ENCODE measurements at places on chromosomes 5 and 9.
A peak's percentile ranks its signal among the peaks of the same experiment; 100 is the strongest.

GRCh38 chr5:154401931-154402330, 43.9 kb upstream of the SAP30L start:
- no peak for DNase-seq

- DNase-seq: no peak
Observed at GRCh38 chr5:176846335-176847140, 36.2 kb downstream of the UNC5A start.

DNA sequence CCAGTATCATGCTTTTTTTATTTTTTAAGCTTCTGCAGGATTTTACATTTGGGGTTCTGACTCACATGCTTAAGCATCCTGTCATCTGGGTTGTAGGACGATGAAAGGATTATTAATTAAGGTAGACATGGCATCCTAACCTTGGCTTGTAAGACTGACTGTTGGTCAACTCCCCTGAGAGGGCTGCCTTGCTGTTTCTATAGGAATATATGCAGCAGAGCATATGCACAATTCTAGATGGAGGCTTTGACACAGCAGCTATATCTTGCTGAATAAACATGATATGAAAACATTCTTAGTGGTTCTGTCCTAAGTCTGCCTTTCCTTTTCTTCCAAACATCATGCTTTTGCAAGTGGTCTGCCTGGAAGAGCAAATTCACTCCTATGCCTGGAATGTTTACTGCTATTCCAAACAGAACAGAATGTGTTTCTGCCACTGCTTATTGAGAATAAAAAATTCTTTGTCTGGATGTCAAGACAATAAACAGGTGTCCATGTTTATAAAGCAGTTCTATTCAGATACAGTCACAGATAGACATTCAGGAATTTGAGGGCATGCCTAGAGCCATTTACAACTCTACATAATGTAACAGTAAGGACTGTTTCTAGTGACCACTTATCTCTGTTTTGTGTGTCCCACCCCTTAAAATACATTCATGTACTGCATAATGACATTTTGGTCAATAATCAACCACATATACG, 166.2 kb upstream of the PPP2R2B start:
- DNase-seq: no peak

DNA sequence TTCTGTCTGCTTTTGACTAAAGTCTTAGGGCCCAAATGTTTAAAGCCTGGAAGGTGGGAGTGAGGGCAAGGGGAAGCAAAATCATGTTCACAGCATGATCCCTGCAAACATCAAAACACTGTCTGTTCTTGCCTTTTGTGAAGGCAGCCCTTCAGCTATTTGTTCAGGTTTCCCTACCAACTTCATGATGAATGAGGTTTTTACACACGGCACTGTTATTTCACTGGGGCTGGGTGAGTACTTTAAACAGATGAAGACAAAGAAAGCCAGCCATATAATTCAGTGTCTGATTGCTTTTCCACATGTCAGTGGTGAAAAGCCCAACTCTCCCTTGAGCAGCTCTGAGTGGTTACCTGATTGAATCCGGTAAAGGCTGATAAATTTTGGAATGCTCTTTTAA, 224.7 kb upstream of the GRAMD2B start:
- DNase-seq: no peak

GRCh38 chr5:82802954-82803353, 274.2 kb downstream of the TMEM167A start:
- DNase-seq: no peak

DNA sequence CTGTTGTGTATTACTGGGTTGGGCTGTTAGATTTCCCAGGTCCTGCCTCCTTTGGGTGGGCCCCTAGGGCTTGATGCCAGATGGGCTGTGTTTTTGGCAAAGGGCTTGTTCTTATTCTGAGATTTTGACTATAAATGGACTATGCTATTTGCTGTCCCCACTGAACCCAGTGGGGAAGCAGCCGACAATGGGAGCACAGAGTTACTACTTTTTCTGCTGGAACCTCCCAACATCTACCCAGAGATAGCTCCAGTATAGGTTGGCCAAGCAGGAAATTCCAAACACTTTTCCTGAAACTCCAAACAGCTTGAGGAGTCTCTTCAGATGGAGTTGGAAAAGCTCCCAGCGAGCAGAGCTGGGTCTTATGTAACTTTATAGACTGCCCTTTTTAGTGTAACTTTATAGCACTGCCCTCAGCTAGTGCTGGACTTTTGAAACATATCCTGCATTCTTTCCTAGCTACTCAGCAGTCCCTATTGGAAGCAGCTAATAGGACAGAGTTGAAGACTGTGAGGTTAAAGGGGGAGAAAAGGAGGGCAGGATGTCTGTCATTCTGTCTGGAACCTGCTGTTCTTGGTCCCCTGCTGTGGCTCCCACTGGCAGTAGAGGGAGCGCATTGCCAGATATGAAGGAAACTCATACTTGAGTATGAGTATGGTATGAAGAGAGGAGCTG, 21.0 kb downstream of the RUSC2 start:
- DNase-seq: peak; percentile 93

GRCh38 chr5:113061846-113062780, 85.5 kb downstream of the DCP2 start:
- no peak for DNase-seq

GRCh38 chr9:89872913-89873707, 268.3 kb downstream of the GADD45G start:
- DNase-seq: no peak

GRCh38 chr9:32218100-32218767, 166.2 kb upstream of the ACO1 start:
- DNase-seq: no peak

DNA sequence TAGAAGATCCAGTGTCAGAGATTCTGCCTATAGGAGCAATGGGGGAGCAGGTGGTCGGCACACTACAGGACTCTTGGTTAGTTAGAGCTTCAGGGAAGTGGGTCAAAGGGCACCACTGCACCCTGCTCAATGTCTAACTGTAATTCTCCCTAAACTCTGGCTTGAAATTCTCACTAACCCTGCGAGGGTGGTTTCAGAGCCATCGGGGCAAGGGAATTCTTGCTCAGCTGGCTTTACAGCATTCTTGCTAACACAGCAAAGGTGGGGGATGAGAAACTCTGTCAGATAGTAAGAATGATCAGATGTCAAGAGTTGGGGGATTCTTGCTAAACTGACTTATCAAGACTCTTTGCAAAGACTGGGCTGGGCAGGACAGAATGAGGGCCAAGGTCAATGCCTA, 4.7 kb upstream of the ZNF354C start:
- DNase-seq: no peak

DNA sequence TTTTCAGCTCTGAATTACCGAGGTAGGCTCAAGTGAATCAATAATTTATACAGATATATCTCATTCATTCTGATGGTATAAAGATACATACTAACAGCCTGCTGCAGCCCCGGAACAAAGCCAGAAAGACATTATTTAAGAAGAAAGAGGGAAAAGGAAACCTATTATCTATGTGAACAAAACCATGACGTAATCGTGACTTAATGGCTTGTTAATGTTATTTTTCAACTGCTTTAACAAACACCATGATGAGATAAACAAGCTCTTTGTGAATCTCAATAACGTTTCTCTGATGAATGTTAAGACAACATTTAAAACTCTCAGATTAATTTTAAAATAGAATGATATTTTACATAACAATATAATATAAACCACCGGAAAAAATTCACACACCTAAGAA, 237.1 kb downstream of the SLF1 start:
- no peak for DNase-seq

- peak; percentile 74 for DNase-seq
Observed at GRCh38 chr5:154771383-154771901, 16.3 kb downstream of the LARP1 start.

- no peak for DNase-seq
Observed at GRCh38 chr9:25861421-25861820, 183.2 kb upstream of the TUSC1 start.

DNA sequence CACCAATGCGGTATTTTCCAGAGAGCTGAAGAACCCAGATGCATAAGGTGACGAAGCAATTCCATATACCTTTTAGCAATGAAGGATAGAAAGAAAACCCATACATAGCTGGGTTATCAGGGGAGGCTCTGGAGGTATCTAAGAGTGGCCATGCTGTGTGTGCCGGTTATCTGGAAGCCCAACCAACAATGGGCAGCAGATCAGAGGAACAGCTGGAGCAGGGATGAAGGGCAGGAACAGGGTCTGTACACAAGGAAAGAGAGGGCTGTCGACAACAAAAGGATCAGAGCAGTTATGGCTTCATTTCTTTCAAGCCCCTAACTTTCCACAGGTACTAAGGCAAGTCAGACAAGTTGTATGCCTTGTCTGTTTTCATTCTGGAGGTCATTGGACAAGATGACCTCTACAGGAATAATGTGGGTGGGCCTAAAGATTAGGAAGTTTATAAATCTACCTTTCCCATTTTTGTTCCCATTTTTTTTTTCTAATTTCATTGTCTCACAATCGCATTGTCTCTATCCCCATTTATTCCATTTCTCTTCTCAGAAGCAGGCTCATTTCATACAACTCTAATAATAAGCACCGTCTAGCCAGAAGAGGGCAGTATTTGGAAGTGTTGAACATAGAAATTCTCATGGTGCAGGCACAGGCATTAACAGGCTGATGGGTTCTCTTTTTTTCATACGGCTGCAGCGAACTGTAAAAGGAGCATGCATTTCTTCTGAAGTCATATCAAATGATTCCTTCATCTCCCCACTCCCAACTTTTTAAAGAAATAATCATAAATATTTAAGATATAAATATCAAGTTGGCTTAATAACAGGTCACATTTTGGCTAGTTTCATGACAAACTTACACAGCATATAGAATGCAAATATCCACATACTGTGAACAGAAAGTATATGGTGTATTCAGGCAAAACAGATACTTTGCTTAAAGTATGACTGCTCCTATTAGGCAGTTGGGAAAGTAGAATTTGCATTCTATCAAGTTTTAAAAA, 63.5 kb downstream of the ZNF474 start:
- DNase-seq: peak; percentile 57

GRCh38 chr5:41763574-41763973, 106.7 kb downstream of the OXCT1 start:
- no peak for DNase-seq

DNA sequence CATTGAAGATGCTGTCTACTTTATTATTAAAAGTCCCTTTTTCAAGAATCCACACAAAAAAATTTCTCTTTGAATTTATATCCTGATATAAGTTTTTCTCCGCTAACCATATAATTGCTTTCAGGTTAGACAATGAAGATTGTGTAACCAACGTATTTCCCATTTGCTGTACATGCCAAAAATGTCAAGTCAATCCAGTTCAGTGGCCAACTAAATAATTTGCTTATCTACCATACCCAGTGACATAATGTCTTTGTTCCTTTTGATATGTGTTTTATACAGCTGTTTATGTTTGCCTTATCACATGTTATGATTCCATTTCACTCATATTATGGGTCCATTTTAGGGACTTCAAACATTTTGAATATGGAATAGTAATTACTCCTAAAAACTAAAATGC, 349.9 kb downstream of the EFNA5 start:
- no peak for DNase-seq

GRCh38 chr9:123478160-123478559, 122.2 kb downstream of the CRB2 start:
- DNase-seq: no peak

DNA sequence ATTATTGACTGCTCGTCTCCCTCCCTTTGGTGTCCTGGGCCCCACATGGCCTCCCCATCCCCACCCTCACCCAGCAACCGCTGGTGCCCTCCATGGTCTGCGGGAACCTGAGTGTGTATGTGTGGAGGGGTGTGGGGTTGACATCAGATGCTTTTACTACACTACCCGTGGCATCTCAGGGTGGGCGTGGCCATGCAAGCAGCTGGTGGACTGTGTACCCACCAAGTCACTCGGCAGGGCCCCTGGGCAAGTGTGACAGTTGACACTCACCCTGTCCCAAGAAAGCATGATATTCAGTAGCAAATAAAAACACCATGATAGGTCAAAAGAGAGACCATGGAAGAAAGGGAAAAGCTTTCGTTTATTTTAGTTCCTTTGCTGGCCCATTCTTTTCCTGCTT, 7.4 kb upstream of the NXNL2 start:
- DNase-seq: no peak

DNA sequence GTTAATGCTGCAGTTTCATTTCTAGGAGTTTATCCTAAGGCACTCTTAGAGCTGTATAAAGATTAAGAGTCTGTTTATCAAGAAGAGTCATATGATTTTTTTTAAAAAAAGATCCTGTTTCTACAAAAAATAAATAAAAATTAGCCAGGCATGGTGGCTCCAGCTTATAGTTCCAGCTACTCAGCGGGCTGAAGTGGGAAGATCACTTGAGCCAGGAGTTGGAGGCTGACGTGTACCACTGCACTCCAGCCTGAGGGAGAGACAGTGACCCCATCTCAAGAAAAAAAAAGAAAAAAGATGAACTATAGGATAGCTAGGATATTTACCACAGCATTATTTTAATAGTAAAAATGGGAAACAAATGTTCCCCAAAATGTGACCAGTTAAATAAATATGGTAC, 3.3 kb upstream of the UBE2D2 start:
- no peak for DNase-seq

GRCh38 chr5:180816608-180817534, 14.3 kb upstream of the MGAT1 start:
- DNase-seq: no peak

GRCh38 chr5:124641154-124641792, 105.2 kb downstream of the ZNF608 start:
- DNase-seq: no peak

Data from fibroblast of the conjunctiva (primary cell).